Dermis lymphatic vessel endothelial cell (primary cell): ENCODE measurements at places on chromosomes 5 and 9. TPM values are rescaled to one million over a fixed set of nuclear protein-coding genes. Genes with fewer than 3 reads are reported as not detected.

OCLN gene
- 0.43 and 1.5 TPM in 2 replicates for total RNA-seq

TMEFF1 gene
- 9.3 and 12.0 TPM in 2 replicates for total RNA-seq

BARHL1 gene
- not detected in 2 replicates for total RNA-seq

GALNT12 gene
- 0.34 and 0.43 TPM in 2 replicates for total RNA-seq

HRCT1 gene
- total RNA-seq, result 0.43 and 0.98 TPM in 2 replicates

NPR3 gene
- total RNA-seq, result 0.26 and 1.5 TPM in 2 replicates

PCDHB6 gene
- 0.09 and 0.11 TPM in 2 replicates for total RNA-seq

CCL27 gene
- total RNA-seq, result not detected in 2 replicates
